ENCODE measurements at places on chromosomes 1 and 21.

DNA sequence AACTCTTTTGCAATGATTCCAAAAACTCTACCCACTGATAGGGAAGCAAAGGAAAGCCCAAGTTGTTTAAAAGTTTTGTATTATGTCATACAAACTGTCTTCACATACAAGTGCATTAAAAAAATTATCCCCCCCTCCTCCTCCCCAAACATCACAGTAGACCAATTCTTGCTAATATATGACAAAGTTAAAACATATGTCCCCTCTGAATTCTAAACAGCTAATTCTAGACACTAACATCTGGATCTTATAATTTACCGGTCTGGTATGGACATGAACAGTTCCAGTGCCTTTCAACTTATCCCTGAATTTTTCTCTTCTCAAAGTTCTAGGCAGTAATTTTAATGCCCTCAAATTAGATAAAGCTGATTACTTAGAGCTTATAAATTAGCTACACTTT, 13.4 kb downstream of the RIT1 start:
- DNase-seq = no peak

DNA sequence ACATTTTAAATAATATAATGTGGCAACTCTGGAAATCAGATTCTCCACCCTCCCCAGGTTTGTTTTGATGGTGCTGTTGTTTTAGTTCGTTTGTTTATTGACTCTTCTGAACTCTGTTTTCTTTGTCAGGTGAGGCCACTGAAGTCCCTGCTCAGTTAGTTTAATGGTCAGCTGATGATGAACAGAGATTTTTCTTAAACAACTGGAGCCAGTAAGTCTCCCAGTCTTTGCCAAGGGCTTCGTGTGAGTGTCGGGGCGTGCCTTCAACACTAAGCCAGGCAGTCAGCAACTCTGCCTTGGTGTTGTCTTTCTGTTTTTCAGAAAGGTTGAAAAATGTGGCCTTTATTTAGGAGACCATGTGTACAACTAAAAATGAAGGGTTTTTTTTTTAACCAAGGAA, 58.9 kb downstream of the TEX35 start:
- no peak for DNase-seq

DNA sequence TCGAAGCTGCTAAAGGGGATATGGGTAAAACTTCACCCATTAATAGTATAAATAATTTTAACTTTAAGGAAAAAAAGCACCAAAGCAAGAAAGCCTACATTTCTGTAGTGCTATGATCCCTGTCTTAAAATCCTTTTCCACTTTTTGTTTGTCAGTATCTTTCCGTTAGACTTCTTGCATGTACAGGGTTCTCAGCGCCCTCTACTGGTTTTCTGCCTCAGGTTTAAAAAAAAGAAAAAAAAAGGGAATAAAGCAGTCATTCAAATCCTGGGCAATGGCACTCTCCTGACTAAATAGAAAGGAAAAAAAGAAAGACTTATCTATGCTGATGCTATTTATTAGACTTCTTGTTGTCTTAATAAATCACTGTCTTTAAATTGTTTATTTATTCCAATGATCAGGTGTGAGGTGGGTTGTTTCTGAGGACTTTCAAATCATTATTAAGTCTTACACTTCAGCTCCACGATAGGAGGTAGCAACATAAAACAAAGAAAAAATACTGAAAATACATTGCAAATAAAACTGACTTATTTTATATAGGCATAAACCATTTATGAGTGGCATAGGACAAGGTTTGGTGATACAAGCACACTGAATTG, 475.4 kb upstream of the NR5A2 start:
- DNase-seq = no peak

GRCh38 chr1:31127266-31127665, 61.7 kb upstream of the PUM1 start:
- DNase-seq = no peak

GRCh38 chr1:170592591-170593111, 60.7 kb downstream of the GORAB start:
- DNase-seq = no peak

GRCh38 chr1:160308451-160309184, 23.7 kb upstream of the PEX19 start:
- DNase-seq = no peak

GRCh38 chr1:58568271-58568860, 8.7 kb downstream of the TACSTD2 start:
- DNase-seq = no peak

- no peak for DNase-seq
These were observed 329.2 kb upstream of the C1orf87 start for GRCh38 chr1:60402816-60403215.

DNA sequence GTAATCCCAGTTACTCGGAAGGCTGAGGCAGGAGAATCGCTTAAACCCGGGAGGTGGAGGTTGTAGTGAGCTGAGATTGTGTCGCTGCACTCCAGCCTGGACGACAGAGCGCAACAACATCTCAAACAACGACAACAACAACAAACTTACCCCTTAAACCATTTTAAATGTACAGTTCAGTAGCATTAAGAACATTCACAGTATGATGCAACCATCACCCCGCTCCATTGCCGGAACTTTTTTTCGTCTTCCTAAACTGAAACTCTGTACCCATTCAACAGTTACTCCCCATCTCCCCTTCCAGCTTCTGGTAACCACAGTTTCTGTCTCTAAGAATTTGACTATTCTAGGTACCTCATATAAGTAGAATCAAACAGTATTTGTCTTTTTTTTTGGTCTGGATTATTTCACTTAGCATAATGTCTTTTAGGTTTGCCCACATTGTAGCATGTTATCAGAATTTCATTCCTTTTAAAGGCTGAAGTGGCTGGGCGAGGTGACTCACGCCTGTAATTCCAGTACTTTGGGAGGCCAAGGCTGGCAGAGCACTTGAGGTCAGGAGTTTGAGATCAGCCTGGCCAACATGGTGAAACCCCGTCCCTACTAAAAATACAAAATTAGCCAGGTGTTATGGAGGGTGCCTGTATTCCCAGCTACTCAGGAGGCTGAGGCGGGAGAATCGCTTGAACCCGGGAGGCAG, 19.6 kb downstream of the CA6 start:
- no peak for DNase-seq

GRCh38 chr1:145705622-145706021, 1.5 kb downstream of the PDZK1 start:
- no peak for DNase-seq

- no peak for DNase-seq
These were observed 112.7 kb upstream of the COA6 start for GRCh38 chr1:234260578-234260977.

DNA sequence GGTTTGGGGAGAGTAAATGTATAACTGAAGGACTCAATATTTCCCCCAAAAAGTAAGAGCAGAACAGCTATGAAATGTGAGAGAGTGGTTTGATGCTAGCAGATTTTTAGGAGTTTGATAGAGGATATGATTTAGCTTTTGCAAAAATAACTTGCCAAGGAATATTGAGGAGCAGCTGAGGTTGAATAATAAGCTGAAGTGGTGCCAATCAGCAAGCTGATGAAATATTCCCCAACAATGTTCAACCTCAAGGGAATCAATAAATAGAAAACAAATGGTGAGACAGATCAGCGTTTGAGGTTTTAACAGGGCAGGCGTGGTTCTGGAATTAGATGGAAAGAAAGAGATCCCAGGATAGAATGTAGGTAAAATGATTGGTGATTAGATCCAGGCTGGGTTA, 413.4 kb upstream of the ADAMTS5 start:
- DNase-seq = no peak

GRCh38 chr1:30283199-30283962, 440.0 kb downstream of the MATN1 start:
- DNase-seq = no peak

- DNase-seq = no peak
These were observed 49.3 kb upstream of the TARBP1 start for GRCh38 chr1:234528074-234528865.

- no peak for DNase-seq
These were observed 14.6 kb upstream of the NCF2 start for GRCh38 chr1:183604815-183605214.

DNA sequence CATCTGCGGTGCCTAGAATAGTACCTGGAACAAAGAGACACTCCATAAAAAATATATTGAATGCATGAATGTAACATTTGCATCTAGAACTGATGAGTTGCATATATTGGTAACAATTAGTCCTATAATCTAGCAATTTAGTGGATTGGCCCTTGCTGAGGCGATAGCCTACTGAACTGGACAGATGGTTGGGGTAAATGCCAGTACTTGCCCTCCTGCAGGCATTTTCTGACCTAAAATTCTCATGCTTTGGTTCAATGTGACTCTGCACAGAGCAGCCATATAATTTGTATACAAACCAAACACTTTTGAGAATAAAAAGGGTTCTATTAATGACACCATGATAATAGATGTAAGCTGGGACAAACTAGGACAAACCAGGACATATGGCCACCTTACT, 313.6 kb downstream of the OLFM3 start:
- no peak for DNase-seq

DNA sequence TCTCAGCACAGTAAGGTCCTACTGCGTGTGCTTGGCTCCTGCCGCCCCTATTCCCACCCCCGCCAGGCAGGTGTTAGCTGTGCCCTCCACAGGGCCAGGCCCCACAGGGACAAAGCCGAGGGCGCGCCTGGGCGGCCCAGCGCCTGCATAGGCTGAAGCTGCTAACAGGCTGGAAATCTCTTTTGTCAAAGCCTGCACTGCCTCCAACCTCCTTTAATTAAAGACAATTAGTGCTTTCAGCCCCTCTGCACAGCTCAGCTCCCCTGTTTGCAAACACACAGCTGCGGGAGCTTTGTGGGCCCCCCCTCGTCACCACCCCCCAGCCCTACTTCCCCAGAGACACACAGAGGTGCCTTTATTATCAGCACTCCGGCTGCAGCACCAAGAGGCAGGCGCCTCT, 95.9 kb downstream of the EPHB2 start:
- DNase-seq = no peak

DNA sequence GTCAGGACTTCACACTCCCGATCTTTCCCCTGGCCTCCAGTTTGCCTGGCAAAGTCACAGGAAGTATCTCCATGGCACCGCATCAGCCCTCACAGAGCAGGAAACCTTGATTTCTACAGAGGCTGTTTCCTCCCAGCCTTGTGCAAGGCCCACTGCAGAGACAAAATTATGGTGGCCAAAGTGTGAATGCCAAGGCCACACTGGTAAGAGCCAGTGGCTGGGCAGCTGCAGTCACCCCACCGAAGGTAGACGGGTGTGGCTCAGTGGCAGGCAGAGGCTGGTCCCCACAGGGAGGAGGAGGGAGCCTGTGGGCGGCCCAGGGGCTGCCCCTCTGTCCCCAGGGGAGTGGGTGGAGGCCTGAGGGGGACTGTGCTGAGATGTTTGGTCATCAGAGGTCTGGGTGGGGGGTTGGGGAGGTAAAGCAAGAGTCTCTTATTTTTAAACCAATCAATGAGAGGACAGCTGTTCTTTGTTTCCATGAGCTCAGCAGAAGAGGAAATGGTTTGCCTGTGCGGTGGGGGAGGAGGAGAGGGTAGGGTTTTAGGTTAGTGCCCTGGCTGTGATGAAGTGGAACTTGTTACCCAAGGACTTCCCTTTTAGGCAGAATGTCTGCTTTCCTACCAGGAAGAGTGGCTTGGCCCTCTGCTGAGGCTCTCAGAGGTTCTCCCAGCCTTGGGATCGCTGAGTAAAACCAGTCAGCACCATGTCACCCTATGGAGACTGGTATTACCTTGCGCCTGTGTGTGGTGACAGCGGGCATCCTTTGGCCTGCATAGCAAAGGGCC, 18.0 kb upstream of the BTG2 start:
- peak; percentile 82 for DNase-seq

- no peak for DNase-seq
These were observed 150.7 kb downstream of the PATJ start for GRCh38 chr1:61892977-61893376.

GRCh38 chr1:19651141-19651737, 7.1 kb downstream of the NBL1 start:
- DNase-seq = peak; percentile 61

DNA sequence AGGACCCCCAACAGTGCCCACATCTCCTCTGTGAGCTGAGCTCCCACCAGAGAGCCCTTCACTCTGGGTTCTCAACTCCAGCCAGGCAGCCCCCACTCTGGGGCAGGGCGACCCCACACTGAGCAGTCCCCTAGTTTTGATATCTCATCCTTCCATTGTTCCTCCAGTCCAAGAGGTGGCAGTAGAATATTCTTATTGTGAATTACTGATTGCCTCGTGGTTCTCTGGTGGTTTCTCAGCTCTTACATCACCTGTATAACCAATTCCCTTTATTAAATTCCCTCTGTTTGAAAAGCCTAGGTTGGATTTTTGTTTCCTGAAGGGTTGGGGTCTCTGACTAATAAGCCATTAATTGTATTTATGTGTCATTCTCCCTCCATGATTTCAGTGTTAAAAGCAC, 407.5 kb downstream of the SETD4 start:
- no peak for DNase-seq

DNA sequence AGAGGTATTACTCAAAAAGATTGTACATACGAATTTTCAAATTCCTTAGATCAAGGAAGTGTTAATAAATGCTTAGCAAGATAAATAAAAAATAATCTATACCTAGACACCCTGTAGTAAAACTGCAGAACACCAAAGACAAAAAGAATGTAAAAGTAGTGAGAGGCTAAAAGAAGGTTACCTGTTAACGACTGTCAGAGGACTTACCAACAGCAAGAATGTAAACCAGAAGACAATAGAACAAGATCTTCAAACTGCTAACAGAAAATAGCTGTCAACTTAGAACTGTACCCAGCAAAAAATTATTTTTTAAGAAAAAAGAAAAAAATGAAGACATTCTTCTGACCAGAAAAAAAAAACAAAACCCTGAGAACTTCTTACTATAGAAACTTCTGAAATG, 51.2 kb downstream of the CD2 start:
- no peak for DNase-seq

DNA sequence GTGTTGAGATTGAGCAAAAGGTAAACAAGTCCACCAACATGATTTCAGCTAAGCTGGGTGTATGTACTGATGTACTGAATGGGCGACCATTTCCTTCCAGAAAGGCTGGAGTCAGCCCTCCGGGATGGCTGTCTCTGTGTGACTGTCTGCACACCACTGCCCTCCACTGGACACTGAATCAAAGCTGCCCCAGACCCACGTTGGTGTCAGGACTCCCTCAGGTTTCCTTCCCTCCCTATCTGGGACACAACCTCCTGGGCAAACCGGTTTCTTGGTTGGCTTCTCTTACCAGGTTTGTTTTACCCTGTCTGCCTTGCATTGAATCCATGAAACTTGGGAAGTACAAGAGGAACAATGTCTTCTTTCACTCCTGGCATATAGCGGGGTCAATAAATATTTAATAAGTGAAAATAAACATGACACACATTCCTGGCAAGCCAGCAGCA, 5.3 kb upstream of the SRP9 start:
- peak; percentile 90 for DNase-seq

- DNase-seq = no peak
These were observed 195.6 kb downstream of the SMYD3 start for GRCh38 chr1:246311461-246311860.

DNA sequence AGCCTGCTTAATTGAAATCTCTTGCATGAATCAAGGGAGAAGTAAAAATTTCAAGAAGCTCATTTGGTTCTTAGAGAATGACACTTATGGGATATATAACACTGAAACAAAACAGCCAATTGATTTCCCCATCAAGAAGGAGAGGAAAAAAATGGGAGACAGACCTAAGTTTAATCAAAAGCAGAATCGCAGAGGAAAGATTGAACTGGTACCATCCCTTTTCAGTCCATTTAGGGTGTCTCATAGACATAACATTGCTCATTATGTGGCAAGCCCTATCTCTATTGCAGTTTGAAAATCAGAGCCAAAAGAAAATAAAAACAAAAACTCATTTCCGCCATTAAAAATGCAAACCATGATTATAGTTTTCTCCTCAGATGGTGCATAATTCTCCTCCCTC, 119.6 kb downstream of the AK5 start:
- DNase-seq = no peak

- no peak for DNase-seq
These were observed 23.4 kb downstream of the SLC19A2 start for GRCh38 chr1:169462385-169462784.

Data from mucosa of descending colon (tissue), 3 donors.